ENCODE measurements at places on chromosomes 2 and 18.

GRCh38 chr2:230759481-230760167, 47.0 kb downstream of the CAB39 start:
- no peak for DNase-seq

DNA sequence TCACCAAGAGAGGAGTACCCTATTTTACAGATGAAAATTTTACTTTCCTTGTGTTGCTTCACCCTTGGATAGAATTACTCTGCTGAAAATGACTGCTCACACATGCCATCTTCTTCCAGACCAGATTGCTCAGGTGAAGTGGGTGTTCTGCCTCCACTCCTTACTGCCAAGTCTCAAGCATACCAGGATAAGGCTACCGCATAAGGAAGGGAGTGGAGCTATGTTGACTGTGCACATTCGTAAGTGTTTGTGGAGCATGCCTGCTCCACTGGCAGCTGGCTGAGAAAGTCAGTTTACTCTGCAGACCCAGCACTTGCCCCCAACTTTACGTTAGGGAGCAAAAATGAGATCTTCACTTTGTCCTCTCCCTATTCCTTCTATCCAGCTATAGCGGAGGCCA, 405.0 kb upstream of the DDX18 start:
- DNase-seq, result no peak

DNA sequence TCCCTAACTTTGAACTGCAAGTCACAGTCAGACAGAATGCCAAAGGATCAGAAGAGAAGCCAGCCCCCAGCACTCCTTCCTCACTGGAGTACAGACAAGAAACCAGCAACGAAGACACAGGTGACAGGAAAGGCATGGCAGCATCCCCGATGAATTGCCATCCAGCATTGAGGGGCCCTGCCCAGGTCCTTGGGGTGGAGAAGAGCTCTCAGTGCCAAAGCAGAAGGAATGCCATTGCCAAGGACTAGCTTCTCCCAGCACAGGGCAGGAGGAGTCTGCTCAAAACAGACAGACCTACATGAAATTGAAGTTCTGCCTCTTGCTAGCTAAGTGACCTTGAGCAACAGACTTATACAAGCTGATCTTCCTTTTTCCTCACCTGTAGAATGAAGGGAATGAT, 220.1 kb downstream of the L3MBTL4 start:
- DNase-seq, result no peak

GRCh38 chr2:100192300-100192699, 49.9 kb upstream of the AFF3 start:
- no peak for DNase-seq

DNA sequence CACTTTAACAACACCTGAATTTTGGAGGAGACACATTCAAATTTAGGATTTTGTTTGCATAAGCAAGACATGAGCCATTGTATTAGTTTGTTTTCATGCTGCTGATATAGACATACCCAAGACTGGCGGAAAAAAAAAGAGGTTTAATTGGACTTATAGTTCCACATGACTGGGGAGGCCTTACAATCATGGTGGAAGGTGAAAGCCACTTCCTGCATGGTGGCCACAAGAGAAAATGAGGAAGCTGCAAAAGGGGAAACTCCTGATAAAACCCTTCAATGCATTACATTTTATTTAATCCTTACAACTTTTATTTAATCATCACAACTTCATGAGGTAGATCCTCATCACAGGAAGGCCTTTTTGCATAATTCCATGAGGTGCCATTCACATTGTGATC, 242.0 kb upstream of the STON1 start:
- no peak for DNase-seq

DNA sequence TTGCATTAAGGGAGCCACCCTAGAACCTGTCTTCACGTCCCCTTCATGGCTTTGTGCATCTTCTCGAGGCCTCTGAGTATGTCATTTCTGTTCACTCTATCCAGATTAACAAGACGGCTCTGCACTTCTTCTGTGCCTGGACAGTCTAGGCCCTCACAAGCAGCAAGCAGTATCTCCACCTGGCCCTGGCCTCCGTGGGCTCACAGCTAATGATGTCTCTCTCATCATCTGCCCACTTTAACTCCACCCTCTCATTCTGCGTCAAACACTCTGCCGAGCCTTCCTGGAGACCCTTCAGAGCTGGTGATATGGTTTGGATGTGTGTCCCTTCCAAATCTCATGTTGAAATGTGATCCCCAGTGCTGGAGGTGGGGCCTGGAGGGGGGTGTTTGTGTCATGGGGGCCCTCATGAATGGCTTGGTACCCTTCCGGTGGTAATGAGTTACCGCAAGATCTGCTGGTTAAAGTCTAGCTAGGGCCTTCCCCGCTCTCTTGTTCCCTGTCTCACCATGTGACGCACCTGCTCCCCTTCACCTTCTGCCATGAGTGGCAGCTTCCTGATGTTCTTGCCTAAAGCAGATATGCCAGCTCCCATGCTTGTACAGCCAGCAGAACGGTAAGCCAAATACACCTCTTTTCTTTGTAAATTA, 132.5 kb upstream of the ID2 start:
- no peak for DNase-seq

GRCh38 chr2:46552528-46552927, 73.2 kb downstream of the TMEM247 start:
- DNase-seq, result no peak

- DNase-seq, result no peak
These were observed 6.8 kb downstream of the PECR start for GRCh38 chr2:216074794-216075193.

DNA sequence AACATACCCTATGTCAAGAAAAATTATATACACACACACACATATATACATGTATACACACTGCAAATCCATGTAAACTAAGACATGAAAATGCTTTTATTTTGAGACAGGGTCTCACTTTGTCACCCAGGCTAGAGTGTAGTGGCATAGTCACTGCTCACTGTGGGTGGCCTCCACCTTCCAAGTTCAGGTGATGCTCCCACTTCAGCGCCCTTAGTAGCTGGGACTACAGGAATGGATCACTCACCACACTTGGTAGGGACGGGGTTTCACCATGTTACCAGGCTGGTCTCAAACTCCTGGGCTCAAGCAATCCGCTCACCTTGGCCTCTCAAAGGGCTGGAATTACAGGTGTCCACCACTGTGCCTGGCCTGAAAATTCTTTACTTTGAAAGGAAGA, 617.6 kb downstream of the NYAP2 start:
- DNase-seq, result no peak

- DNase-seq, result no peak
These were observed 99.9 kb upstream of the FANCL start for GRCh38 chr2:58341047-58341446.

DNA sequence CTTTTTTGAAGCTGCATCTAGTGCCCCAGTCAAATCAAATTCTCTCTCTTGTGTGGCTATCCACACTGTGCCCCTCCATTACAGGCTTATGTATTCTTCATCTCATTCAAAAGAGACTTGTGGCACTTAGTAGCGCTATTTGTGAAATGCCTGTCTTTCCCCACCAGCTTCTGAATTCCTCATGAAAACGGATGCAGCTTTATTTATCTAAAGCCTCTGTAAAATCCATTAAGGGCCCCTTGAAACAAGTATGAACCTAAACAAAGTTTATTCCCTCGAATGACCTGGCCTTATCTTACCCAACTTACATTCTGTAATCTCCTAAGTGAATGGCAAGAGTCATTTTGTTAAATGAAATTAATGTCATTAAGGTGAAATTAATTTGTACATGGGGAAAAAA, 417.4 kb upstream of the PIK3C3 start:
- DNase-seq, result no peak

- DNase-seq, result no peak
These were observed 787 bp upstream of the TBR1 start for GRCh38 chr2:161415034-161415986.

GRCh38 chr18:35038881-35039491, 2.2 kb upstream of the MAPRE2 start:
- no peak for DNase-seq

GRCh38 chr2:225274751-225275150, 124.8 kb upstream of the NYAP2 start:
- no peak for DNase-seq

GRCh38 chr2:225041851-225042799, at the start of gene DOCK10:
DOCK10 (minus strand) TSS chr2:225042468; CDS start chr2:225042374, 94 bp downstream.
- DNase-seq, result peak; percentile 47

- DNase-seq, result no peak
These were observed 371.8 kb downstream of the EPHA4 start for GRCh38 chr2:221200184-221200839.

DNA sequence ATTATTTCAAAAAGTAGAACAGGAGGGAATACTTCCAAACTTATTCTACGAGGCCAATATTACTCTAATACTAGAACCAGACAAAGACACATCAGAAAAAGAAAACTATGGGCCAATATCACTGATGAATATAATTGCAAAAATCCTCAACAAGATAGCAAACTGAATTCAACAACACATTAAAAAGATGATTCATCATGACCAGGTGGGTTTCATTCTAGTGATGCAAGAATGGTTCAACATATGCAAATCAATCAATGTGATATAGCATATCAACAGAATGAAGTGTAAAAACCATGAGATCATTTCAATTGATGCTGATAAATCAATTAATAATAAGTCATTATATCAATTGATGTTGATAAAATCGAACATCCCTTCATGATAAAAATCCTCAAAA, 22.4 kb upstream of the EML6 start:
- no peak for DNase-seq

GRCh38 chr2:57990118-57990725, 56.4 kb upstream of the VRK2 start:
- no peak for DNase-seq

- no peak for DNase-seq
These were observed 52.0 kb upstream of the CHAC2 start for GRCh38 chr2:53715568-53715967.

- DNase-seq, result no peak
These were observed 72.0 kb downstream of the ARMC9 start for GRCh38 chr2:231270221-231271114.

GRCh38 chr2:195613922-195614321, 43.1 kb upstream of the SLC39A10 start:
- DNase-seq, result no peak

DNA sequence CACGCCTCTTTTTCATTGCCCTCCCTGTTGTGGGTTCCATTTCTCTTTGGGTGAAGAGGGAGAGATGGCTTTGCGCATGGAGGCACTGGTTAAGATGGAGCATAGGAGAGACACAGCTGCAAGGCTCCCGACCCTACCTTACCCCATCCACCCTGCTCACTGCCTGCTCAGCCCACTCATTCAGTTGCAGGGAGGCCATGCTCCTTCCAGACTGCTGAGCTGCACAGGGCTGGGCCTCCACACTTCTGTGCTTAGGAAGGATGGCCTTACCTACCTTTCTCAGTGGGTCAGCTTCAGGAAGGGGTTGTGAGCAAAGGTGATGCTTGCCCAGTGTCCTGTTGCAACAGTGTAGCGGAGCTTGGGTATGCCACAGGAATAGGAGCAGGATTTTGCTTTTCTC, 127.8 kb downstream of the CTIF start:
- no peak for DNase-seq

DNA sequence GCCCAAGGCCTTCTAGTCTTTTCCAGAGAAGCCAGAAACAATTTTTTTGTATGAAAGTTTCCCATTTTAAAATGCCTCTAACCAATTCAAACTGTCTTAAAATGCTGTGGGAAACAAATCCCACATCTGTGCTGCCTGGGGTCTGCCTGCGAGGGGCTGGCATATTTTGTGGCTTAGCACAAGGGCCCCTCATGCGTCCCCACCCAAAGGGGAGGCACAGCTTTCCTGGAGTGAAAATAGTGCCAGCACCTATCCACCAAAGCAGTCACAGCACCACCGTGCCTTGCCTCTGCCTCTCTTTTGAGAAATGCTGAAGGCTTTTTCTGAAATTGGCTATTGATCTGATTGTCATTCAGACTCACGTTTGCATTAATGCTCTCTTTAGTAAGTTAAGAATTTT, 22.2 kb upstream of the GNAL start:
- DNase-seq, result no peak

DNA sequence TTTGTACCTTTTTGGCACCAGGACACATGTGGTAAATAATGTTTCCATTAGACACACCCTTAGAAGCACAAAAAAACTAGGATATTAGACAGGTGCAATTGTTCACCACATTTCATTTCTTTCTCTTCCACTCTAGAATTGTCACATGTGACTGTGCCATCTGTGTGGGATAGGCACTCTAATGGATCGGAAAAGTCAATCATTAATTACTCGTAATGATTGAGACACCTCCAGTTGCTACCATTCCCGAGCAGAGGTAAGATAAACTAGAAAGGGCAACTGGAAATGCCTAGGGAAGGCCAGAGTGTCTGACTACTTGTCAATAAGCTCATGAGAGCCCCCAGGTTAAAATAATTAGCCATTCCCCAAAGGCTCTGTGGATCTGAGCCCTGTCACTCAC, 59.9 kb downstream of the METTL4 start:
- DNase-seq, result no peak

- no peak for DNase-seq
These were observed 77.5 kb upstream of the MYL1 start for GRCh38 chr2:210392469-210392881.

DNA sequence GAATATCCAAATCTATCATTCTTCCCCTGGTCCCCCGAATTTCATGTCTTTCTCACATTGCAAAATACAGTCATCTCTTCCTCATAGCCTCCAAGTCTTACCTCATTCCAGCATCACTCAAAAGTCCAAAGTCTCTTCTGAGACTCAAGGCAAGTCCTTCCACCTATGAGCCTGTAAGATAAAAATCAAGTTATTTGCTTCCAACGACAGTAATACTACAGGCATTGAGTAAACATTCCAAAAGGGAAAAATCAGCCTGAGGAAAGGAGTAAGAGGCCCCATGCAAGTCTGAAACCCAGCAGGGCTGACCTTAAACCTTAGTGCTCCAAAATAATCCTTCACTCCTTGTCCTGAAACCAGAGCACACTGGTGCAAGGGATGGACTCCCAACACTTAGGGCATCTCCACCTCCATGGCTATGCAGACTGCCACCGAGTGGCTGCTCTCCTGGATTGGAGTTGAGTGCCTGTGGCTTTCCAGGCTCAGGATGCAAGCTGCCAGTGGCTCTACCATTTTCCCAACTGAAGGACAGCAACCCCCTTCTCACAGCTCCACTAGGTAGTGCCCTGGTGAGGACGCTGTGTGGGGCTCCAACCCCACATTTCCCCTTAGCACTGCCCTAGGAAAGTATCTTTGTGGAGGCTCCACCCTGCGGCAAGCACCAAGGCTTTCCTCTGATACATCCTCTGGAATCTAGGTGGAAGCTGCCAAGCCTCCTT, 16.3 kb downstream of the DTNA start:
- DNase-seq, result no peak

GRCh38 chr2:186590759-186591505, 1.1 kb downstream of the ITGAV start:
- DNase-seq, result no peak

- no peak for DNase-seq
These were observed 351.5 kb downstream of the ARHGAP15 start for GRCh38 chr2:143480601-143481236.

GRCh38 chr18:26468931-26469340, 79.4 kb downstream of the KCTD1 start:
- no peak for DNase-seq

DNA sequence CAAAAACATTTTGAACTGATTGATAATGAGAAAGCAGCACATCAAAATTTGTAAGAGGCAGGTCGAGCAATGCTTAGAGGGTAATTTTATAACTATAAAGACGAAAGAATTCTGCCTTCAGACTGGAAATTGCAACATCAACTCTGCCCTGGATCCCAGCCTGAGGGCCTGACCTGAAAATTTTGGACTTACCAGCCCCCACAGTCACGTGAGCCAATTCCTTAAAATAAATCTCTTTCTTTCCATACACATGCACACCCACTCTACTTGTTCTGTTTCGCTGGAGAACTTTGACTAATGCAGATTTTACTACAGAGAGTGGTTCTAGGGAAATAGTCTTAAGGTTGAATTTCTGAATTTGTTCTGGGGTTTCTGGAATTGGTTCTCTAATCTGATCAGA, 14.6 kb upstream of the ACOXL start:
- DNase-seq, result no peak

- DNase-seq, result no peak
These were observed 324.9 kb upstream of the MEX3C start for GRCh38 chr18:51522338-51522737.

Data from activated CD4-positive, alpha-beta T cell treated with anti-CD3 and anti-CD28 coated beads for 24 hours (primary cell).